Central memory CD8-positive, alpha-beta T cell (primary cell): ENCODE measurements at places on chromosomes 7 and 10.

DNA sequence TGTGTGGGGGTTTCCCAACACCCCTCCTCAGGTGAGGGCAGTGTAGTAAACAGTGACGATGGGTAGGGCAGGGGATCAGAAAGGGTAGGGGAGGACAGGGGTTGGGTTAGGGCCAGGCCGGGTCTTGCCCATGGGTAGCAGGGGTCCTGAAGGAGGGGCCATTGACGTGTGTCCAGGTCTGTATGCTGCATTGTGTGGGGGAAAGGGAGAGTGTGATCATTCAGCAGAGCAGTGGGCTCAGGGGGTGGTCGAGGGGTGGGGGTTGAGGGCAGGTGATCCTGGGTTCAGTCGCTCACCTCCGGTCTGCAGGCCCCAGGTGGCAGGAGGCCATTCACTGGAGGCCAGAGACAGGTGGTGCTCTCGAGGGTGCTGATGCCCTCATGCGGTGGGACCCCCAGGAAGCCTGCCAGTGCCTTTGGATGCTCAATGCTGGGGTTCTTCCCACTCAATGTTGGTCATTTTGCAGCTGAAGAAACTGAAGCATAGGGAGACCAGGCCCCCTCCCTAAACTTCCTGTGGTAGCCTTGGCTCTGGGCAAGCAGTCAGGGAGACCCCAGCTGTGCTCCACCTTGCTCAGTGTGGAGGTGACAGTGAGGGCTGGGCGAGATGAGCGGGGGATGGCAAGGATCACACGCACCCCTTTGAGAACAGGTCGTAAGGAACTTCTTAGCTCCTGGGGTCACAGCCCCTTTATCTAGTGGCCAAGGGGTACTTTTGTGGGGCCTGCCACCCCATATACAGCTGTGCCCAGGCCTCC is 48.8 kb upstream of the CAMK2B start:
- no peak for DNase-seq

GRCh38 chr10:122276611-122277208 is 5.6 kb downstream of the BTBD16 start:
- DNase-seq: no peak

DNA sequence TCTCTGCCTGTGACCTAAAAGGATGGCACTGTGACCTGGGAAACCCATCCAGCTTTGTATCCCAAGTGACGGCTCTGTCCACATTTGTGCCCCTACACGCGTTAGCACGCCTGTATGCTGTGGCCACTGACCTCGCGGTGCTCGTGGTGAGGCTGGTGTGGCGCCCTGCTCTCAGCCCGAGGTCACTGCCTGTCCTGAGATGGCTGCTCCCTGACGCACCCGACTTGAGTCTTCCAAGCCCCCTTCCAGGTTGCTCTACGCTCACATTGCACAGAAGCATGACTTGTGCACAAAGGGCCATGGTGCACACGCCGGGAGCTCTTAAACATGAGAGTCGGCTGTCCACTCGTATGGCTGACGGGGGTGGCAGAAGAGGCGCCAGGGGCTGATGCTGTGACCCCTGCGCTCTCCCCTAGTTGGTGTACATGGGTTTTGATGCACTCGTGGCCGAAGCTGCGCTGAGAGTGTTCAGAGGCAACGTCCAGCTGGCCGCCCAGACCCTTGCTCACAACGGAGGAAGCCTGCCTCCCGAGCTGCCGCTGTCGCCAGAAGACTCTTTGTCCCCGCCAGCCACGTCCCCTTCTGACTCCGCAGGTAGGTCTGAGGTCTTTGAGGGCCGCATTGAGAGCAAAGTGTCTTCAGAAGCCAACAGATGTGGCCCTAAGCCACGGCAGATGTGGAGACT is 33.5 kb downstream of the WDR86 start:
- no peak for DNase-seq

- no peak for DNase-seq
These were observed 3.5 kb downstream of the LRRTM3 start for GRCh38 chr10:66929375-66929774.

GRCh38 chr7:106329971-106330733 is 45.4 kb upstream of the NAMPT start:
- no peak for DNase-seq

DNA sequence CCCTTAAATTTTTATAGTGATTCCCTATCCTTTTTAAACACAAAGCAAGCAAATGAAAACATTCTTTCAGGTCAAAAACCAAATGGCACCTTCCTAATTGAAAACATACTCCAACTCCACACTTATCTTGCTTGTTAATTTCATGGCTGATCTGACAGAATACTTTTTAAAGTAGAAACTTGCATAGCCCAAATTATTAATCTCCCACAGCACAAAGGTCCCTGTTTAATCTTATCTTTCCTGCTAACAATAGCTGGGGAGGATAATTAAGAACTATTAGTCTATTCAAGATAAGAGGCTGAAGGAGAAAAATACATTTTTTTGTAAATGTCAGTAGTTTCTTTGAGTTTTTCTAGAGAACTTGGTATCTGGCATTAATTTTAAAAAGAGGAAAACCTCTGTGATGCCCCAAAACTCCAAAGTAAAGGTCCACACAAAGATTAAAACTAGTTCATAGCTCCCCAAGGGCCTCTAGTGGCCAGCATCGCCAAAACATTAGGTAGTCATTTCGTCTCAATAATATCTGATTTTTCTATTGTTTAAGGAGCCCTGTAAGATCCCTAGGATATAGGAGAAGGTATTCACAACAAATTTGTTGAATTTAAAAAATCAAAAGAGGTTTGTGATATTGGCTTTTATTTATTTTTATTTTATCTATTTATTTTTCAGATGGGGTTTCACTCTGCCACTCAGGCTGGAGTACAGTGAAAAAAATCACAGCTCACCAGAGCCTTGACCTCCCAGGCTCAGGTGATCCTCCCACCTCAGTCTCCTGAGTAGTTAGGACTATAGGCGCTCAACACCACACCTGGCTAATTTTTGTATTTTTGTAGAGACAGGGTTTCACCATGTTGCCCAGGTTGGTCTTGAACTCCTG is 14.7 kb downstream of the CDNF start:
- no peak for DNase-seq
